ENCODE measurements at places on chromosomes 4 and X. TPM values are rescaled to one million over a fixed set of nuclear protein-coding genes. Genes with fewer than 3 reads are reported as not detected.

Gene TMEM255A
- 7.6 TPM for total RNA-seq

Gene TLR1
- not detected for total RNA-seq

Gene LRP2BP
- 1.1 TPM for total RNA-seq

DNA sequence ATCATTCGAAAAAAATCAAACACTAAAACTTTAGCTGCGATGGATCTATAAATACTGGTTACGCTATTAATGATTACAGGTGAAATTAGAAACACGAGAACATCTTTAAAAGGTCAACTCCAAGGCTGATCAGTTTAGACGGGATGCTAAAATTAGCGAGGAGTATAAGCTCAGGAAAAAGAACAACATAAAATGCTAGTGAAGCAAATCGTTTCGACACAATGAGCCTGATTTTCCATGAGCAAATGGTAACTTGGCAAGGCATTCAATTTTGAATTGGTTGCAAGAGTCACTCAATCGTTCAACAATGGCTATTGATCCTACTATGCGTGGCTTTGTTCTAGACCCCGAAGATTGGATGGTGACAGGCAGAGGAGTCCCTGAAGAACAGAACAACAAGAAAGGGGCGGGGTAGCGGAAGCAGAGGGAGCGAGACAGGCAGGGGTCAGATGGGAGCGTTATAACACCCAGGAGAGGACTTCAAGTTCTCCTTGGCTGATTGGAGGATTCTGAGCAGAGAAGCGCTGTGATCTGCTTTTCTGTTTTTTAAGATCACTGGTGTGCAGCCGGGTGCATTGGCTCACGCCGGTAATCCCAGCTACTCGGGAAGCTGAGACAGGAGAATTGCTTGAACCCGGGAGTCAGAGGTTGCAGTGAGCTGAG is 146.5 kb downstream of the RBM47 start:
- DNase-seq, result peak; percentile 32

- DNase-seq, result no peak
Measured at GRCh38 chr4:77703666-77704065, 98.0 kb downstream of the CXCL13 start.

- DNase-seq, result no peak
Measured at GRCh38 chr4:110190249-110190648, 8.2 kb downstream of the ELOVL6 start.

GRCh38 chrX:15221321-15221720 is 48.6 kb downstream of the ASB9 start:
- no peak for DNase-seq

- no peak for DNase-seq
Measured at GRCh38 chr4:15118292-15118691, 116.0 kb downstream of the CPEB2 start.

GRCh38 chr4:22514481-22514880 is 1.4 kb downstream of the ADGRA3 start:
- no peak for DNase-seq

DNA sequence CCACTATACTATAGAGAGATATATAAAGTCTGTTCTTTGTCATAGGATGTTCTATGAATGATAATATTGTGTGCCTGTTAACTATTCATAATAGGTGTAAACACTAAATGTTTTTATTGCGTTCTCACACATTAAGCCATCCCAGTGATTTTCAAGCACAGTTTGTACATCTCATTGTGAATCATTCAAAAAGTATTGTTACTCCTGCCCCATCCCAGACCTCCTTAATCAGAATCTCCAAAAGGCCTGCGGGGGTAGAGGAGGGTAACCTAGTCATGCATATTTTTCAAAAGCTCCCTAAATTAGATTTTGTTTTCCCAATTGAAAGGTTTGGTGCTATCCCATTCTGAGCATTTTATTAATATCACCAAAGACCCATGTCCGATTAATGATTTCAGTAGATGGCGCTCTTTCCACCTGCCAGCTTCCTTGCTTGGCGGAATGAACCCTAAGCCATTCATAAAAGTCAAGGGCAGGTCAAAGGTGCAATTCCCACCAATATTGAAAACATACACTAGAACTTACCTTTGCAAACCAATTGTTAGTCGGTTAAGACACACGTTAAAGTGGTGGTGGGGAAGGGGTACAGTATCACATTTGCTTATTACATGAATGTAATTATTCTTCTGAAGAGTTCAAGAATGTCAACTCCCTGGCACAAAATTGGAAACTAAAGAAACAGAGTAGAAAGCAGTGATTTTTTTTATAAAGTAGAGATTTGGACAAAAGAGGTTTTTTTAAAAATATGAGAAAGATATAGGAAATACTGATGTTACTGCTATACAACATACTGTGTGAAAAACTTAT is 5.8 kb upstream of the TET2 start:
- DNase-seq, result no peak

DNA sequence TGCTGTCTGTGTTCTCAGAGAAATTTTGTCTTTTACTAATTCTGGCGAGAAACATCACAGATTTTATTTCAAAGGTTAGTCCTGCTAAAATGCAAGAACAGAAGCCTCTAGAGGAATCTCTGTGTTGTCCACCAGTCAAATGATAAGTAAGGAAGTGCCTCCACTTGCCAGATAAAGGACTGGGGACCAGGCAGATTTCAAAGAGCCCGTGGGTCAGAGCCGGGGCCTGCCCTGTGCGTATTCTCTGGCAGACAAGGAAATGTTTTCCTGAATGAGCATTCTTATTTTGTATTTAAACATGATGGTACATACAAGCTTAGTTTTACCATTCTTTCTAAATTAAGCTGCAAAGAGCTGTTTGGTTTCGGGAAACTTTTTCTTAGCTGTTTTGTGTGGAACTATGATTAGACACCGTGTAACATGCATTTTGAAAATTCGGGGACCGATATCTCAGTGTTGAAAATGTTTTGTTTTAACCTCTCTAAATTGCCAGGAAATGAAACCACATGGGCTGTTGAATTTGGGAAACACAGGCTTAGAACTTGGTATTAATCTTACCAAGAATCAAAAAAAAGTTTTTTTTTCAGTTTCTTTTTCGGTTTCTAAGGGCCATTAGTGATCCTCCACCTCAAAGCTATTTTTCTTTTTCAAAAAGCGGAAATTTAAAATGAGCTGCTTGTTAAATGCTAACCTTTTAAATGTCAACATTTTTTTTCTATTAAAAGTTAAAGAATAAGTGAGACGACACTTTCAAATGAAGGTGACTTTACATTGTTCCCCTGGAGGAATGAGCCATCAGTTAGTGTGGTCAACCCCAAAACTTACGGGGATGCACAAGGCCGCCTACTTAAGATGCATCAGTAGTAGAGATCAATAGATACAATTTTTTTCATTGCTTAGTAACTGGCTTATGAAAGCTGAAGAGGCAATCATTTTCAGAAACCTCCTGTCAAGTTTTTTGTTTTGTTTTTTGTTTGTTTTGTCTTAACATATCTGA is 89.6 kb upstream of the MTM1 start:
- DNase-seq, result no peak

GRCh38 chrX:15311119-15311518 is 4.3 kb downstream of the ASB11 start:
- no peak for DNase-seq

DNA sequence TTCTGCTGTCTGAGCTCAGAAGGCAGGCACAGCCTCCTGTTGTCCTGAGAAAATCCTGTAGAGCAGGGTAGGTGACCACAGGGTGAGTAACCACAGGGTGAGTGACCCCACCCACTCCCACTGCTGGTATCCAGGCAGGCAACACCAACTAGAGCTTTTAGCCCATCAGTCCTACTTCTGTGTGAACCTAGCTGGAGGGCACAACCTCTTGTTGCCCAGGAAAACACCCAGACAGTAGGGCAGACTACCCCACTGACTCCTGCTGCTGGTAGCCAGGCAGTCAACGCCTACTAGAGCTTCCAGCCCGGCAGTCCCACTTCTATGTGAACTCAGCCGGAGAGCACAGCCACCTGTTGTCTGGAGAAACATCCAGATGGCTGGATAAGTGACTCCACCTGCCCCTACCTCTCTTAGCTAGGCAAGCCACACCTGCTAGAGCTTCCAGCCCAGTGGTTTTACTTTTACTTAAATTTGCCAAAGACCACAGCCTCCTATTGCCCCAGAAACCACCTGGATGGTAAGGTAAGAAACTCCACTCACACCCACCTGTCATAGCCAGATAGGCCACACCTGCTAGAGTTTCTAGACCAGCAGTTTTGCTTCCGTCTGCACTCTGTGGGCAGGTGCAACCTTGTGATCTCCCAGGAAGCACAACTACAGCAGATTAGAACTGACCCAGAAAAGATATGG is 371.6 kb downstream of the INPP4B start:
- no peak for DNase-seq

GRCh38 chrX:72297953-72298730 is 7.6 kb downstream of the CITED1 start:
- DNase-seq, result no peak

DNA sequence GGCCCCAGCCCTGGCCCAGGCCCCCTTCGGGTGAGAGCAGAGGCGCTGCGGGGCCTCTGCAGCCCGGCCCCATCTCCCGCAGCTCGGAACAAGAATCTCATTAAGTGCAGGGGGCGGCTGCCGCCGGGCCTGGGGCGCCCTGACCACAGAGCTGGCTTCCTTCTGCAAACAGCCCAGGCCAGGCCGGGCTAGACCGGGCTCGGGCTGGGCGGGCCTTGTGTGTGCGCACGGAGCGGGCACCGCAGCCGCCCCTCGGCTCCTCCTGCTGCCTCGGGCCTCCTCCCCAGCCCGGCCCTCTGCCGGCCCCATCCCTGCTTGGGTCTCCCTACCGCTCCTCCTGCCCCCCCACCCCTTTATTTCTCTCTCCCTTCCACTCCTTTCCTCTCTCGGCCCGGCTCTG is 83.3 kb downstream of the EFNB1 start:
- DNase-seq, result no peak

GRCh38 chr4:7736436-7737267 is 203.0 kb downstream of the AFAP1 start:
- DNase-seq, result no peak

DNA sequence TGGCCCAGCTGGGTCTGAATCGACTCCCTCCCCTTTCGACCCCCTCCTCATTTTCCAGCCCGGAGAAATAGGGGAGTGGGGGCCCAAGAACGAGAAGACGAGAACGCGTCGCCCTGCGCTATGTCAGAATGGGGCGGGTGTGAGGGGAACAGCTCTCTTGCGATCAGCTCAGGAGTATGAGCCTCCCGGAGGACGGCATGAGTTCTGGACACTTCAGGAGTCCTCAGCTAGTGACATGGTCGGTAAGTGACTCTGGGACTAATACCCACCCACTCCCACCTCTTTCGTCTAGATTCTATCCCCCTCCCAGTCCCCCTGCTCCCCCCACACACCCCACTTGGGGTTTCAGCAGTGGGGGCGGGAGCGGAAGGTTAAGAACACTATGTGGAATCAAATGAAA is 944 bp downstream of the KLF8 start:
- DNase-seq, result peak; percentile 10

DNA sequence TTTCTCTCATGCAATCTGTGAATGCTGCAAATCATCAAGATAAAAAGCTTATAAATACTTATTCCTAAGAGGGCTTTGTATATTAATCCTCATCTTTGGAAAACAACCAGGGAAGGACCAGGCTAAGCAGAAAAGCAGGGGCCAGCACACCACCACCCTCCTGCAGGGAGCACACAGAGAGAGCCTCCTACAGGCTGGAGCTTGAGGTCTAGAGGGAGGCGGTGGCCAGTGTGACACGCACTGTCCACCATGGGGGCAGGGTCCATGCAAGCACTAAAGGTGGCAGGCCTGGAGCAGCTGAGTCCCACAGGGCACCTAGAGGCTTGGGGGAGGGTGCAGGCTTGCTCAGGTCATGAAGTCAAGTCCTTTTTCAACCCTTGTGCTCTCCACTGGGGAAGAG is 236.9 kb downstream of the TACR3 start:
- DNase-seq, result no peak

DNA sequence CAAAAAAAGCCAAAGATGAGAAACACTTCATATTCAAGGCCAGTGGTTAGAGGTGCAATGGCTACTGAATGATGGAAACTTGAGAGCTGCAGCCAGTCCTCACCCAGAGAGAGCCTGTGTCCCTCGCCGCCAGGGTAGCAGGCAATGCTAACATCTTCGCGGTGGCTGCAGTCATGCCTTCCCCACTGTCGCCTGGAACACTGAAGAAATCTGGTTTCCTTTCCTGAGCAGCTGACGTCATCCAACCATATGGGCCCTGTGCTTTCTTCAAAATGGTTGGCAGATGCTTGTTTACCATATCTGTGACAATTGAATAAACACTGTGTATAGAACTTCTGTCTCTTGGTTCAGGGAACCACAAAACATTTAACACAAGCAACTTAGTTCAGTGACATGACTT is 39.7 kb downstream of the PRSS12 start:
- peak; percentile 81 for DNase-seq

- DNase-seq, result no peak
Measured at GRCh38 chrX:17876135-17876534, 15.0 kb upstream of the RAI2 start.

DNA sequence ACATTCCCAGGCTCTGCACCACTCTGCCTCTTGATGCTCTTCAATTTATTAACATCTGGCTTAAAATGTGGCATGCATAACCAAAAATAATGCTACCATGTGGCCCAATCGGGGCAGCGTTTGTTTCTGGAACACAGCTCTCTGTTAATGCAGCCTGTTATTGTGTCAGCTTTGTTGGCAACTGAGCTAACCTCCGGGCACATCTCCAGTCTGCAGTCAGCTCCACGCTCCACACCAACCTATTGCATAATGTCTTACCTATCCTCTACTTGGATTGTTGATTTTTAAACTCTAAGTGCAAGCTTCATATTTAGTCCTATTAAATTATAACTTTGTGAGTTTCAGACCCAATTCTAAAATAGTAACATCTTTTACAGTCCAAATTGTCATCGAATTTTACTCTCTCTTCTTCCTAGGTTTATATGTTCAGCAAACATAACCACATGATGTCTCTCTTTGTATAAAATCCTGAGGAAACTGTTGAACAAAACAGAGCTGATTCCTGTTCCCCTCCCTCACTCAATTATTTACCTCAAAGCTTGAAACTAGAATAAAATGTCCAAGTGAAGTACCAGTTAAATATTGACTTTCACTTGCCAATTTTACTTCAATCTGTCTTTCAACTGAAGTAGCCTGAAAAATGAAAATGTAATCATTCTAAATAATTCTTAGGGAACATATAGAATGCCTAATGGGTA is 92.2 kb upstream of the RAPGEF2 start:
- DNase-seq, result no peak

DNA sequence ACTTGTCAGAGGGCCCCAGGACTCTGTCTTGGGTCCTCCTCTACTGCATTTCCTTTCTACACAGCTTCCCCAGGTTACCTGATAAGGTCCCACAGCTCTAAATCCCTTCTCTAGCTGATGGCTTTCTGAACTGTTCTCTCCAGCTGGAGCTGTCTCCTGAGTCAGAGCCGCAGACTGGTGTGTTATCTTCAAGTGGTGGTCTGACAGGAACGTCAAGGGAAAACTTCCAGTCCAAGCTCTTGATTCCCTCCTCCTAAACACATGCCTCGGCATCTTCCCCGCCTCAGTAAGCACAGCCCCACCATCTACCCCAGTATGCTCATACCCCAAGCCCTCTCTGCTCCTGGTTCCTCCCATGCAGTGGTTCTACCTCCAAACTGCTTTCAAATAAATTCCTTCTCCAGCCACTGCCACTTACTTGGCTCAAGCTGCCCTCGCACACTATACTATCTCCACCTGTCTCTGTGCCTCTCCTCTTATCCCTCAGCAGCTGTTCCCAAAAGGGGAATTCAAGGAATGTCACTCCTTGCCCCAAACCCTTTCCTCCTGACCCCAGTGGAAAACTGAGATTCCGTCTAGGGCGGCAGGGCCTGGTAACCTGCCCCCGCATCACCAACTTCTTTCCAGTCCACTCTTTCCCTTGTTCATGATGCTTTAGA is 17.2 kb upstream of the CENPU start:
- no peak for DNase-seq
